ENCODE measurements at places on chromosomes 1 and 21.

DNA sequence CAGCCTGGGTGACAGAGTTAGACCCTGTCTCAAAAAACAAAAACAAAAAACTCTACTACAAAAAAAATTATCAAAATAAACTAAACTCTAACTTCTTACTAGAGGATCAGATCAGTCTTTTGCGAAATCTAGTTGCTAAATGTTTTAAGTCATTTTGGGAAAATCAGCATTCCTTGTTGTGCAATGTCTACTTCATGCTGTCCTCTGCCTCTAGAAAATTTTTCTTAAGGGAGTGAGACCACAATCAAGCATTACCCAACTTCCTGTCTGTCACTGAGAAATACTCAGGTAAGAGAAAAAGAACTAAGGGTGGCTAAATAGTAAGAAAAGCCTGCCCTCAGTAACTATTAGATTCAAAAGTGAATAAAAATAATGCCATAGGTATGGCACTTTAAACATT, 67.2 kb upstream of the FOXD3 start:
- no peak for DNase-seq

GRCh38 chr1:182015360-182015759, 46.2 kb downstream of the ZNF648 start:
- no peak for DNase-seq

DNA sequence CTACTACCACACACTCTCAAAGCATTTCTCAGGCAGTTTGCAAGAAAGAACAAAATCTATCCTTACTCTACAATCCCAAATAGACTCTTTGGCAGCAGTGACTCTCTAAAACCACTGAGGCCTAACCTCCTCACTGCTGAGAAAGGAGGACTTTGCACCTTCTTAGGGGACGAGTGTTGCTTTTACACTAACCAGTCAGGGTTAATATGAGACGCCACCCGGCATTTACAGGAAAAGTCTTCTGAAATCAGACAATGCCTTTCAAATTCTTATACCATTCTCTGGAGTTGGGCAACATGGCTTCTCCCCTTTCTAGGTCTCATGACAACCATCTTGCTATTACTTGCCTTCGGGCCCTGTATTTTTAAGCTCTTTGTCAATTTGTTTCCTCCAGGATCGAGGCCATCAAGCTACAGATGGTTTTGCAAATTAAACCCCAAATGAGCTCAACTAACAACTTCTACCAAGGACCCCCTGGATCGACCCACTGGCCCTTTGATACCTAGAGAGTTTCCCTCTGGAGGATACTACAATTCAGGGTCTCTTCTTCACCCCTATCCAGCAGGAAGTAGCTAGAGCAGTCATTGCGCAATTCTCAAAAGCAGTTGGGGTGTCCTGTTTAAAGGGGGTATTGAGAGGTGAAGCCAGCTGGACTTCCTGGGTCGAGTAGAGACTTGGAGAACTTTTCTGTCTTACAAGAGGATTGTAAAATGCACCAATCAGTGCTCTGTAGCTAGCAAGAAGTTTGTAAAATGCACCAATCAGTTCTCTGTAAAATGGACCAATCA, 2.0 kb upstream of the FMO4 start:
- no peak for DNase-seq

DNA sequence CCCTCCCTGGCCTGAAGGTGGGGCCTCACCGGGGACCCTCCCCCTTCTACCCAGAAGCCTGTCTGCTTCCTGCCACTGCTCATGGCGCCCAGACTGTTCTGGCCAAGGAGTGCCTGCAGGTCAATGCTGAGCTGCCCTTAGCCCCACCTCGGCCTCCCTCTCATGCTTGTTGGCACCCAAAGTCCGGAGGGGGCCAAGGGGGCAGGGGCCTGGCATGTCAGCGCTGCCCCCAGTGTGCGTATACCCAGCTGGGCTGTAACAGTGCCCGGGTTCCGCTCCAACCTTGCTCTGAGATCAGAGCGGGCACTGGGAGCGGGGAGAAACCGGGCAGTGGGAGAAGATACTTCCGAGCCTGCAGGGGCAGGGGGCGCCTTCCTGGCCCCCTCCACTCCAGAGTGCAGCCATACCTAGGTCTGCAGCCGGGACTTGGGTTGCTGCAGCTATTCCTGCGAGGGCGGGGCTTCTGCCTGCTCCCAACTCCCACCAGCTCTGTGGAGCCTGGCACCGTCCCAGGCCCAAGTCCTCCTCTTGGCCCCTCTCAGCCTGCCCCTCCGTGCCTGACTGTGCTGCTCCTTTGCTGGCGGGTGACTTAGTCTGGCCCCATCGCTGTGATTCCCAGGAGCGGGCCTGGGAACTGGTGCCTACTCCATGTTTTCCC, 21.4 kb upstream of the TGFB2 start:
- DNase-seq = no peak

GRCh38 chr1:160104486-160104885, 6.1 kb upstream of the IGSF8 start:
- DNase-seq = no peak

DNA sequence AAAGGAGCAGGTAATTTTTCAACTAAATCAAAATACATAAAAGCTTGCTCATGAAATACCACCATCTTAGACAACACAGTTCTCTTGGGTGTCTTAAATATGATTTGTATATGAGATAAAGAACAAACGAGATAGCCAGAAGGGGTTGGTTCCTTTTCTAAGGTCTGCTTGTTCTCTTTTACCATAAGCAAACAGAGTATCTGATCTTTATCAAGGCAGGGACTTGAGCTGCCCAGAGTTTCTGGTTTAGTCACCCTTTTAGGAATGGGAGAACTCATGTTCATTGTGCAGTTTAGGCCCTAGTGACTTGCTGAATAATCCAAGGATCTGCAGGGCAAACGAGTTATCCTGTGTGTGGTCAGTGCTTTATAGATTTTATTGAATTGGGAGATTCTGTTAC, 3.0 kb upstream of the SUCO start:
- DNase-seq = no peak

GRCh38 chr1:1428174-1428573, 7.1 kb upstream of the ANKRD65 start:
- no peak for DNase-seq

- DNase-seq = no peak
Observed at GRCh38 chr1:89339039-89339438, 24.8 kb upstream of the GBP6 start.

- DNase-seq = no peak
Observed at GRCh38 chr1:235806123-235806522, 60.6 kb downstream of the LYST start.

- DNase-seq = no peak
Observed at GRCh38 chr1:38558055-38558454, 301.5 kb downstream of the RRAGC start.

Measured in stimulated activated CD8-positive, alpha-beta memory T cell treated with anti-CD3 and anti-CD28 coated beads, Interleukin-2, amount 100 ng/mL, for 1 hour (primary cell).